Activated CD4-positive, alpha-beta T cell treated with anti-CD3 and anti-CD28 coated beads for 36 hours (primary cell): ENCODE measurements at places on chromosomes 5 and 9. TPM values are rescaled to one million over a fixed set of nuclear protein-coding genes. Genes with fewer than 3 reads are reported as not detected.

DNA sequence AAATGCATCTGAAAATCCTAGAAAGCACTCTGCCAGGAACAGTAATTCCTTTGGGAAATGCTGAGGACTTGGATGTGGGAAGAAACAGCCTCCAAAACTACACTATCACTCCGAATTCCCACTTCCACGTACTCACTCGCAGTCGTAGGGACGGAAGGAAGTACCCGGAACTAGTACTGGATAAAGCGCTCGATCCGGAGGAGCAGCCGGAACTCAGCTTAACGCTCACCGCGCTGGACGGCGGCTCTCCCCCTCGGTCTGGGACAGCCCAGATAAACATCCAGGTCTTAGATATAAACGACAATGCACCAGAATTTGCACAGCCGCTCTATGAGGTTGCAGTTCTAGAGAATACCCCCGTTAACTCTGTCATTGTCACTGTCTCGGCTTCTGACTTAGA lies 786 bp downstream of the PCDHB3 start:
- DNase-seq, result no peak

DNA sequence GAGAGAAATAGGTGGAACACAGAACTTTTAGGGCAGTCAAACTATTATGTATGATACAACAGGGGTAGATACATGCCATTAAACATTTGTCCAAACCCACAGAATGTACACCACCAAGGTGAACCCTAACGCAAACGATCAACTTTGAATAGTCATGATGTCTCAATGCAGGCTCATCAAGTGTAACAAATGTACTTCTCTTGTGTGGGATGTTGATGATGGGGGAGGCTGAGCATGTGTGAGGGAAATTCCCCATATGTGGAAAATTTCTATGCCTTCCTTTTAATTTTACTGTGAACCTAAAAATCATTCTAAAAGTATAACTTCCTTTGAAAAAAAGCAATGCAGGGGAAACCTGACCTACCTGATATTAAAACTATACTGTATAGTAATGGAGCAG lies 201.4 kb upstream of the RASEF start:
- no peak for DNase-seq

Gene PCDHB16
- not detected for total RNA-seq

DNA sequence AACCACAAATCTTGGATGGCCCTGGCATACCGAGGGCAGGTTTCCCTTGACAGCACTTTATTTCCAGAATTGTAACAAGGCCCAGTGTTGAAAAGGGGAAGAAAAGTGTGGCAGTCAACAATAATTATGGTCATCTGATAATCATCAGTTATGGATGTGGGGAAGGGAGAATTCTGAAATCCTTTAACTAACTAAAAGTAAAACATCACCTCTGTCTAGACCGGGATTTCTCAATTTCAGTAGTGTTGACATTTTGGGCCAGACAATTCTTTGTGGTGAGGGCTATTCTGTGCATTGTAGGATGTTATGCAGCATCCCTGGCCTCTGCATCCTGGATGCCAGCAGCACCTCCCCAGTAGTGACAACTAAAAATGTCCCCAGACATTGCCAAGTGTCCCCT lies 140.4 kb downstream of the PSAT1 start:
- DNase-seq, result no peak

- DNase-seq, result no peak
Measured at GRCh38 chr5:98301547-98301946, 471.9 kb upstream of the RGMB start.
